ENCODE measurements at places on chromosomes 11 and 22. TPM values are rescaled to one million over a fixed set of nuclear protein-coding genes. Genes with fewer than 3 reads are reported as not detected.

DNA sequence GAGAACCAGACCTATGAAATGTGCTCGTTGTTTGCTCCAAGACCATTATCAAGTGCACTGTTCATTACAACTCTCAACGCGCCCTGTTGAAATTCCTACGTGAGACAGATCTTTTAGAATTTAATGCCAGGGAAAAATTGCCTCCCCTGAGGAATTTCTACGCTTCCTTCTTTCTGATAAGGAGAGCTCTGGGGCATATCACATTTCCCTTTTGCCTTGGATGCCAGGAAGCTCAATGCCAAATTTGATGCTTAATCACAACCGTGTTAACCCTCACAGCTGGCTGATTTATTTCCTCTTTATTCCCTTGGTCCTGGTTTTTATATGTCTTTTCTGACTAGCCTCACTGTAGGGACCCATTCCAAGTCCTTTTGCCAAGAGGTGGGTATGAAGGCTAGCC is 109.4 kb downstream of the MICAL2 start:
- H3K4me1 ChIP-seq = peaks cover 80% of the 10 kb centered on the region
- peaks cover 82% of the 10 kb centered on the region for H3K36me3 ChIP-seq
- H3K27me3 ChIP-seq = no peaks in the 10 kb centered on the region
- no peak overlapping the region for H3K4me3 ChIP-seq
- H3K27ac ChIP-seq = peak overlapping the region; percentile 94
- no peak for DNase-seq

The DMC1 gene
- total RNA-seq = not detected

The ZBED4 gene
- total RNA-seq = 10.1 TPM

GRCh38 chr11:118907051-118908042 is 18.4 kb downstream of the BCL9L start:
- DNase-seq = no peak
- H3K4me3 ChIP-seq = no peak overlapping the region
- H3K36me3 ChIP-seq = peaks cover 50% of the 10 kb centered on the region
- peak overlapping the region; percentile 73 for H3K27ac ChIP-seq
- H3K27me3 ChIP-seq = no peaks in the 10 kb centered on the region

- no peaks in the 10 kb centered on the region for H3K36me3 ChIP-seq
- no peaks in the 10 kb centered on the region for H3K27me3 ChIP-seq
- DNase-seq = no peak
- H3K4me1 ChIP-seq = no peaks in the 10 kb centered on the region
These were observed 434.3 kb downstream of the RAB38 start for GRCh38 chr11:87740968-87741367.

DNA sequence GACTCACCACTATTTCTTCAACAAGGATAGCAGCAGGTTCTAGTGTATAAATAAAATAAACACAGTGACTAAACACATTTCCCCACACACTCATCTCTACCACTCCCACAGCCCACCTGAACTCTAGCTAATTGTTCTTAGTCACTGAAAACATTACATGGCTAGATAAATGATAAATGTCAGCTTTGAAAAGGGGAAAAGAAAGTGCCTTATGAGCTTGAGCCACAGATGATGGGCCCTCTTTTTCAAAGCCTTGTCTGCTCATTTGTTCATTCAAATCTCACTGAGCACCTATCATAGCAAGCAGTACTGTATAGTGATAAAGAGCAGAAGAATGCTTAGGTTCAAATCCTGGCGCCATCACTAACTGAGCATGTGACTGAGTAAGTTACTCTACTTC is 58.3 kb downstream of the SIK3 start:
- DNase-seq = no peak
- no peak overlapping the region for H3K27ac ChIP-seq
- H3K27me3 ChIP-seq = no peaks in the 10 kb centered on the region
- H3K4me3 ChIP-seq = no peak overlapping the region
- peaks cover 10% of the 10 kb centered on the region for H3K4me1 ChIP-seq
- H3K36me3 ChIP-seq = no peaks in the 10 kb centered on the region

GRCh38 chr11:124644426-124645280 is 22.0 kb downstream of the TBRG1 start:
- peak overlapping the region; percentile 52 for H3K4me3 ChIP-seq
- H3K27ac ChIP-seq = peak overlapping the region; percentile 85
- no peaks in the 10 kb centered on the region for H3K36me3 ChIP-seq
- peak; percentile 79 for DNase-seq

DNA sequence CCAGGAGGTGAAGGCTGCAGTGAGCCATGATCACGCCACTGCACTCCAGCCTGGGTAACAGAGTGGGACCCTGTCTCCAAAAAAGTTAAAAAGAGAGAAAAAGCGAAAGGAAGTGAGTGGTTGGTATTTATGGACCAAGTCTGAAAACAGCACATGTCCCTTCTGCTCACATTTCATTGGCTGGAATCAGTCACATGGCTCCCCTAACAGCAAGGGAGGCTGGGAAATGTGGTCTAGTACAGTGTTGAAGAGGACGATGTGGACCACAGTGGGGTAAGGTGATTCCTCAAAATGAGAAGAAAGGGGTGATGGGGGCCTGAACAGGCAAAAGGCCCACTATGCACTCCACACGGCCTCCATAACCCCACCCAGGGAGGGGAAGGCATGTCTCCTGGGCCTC is 32.5 kb upstream of the SMTN start:
- no peaks in the 10 kb centered on the region for H3K36me3 ChIP-seq
- H3K4me3 ChIP-seq = no peak overlapping the region
- no peak for DNase-seq
- H3K4me1 ChIP-seq = peaks cover 27% of the 10 kb centered on the region
- no peaks in the 10 kb centered on the region for H3K27me3 ChIP-seq
- H3K27ac ChIP-seq = no peak overlapping the region

DNA sequence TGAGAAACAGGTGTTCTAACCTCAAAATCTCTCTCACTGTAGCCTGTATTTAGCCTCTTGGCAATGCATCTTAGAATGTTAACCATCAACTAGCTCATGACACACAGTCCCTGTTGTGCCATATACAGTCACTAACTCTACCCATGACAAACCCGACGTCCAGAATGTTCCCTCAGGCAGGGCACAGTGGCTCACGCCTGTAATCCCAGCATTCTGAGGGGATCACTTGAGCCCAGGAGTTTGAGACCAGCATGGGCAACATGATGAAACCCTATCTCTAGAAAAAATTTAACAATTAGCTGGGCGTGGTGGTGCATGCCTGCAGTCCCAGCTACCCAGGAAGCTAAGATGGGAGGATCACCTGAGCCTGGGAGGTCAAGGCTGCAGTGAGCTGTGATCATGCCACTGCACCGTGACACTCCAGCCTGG is 18.2 kb upstream of the CCDC34 start:
- no peaks in the 10 kb centered on the region for H3K27me3 ChIP-seq
- peaks cover 16% of the 10 kb centered on the region for H3K36me3 ChIP-seq
- no peak overlapping the region for H3K27ac ChIP-seq

DNA sequence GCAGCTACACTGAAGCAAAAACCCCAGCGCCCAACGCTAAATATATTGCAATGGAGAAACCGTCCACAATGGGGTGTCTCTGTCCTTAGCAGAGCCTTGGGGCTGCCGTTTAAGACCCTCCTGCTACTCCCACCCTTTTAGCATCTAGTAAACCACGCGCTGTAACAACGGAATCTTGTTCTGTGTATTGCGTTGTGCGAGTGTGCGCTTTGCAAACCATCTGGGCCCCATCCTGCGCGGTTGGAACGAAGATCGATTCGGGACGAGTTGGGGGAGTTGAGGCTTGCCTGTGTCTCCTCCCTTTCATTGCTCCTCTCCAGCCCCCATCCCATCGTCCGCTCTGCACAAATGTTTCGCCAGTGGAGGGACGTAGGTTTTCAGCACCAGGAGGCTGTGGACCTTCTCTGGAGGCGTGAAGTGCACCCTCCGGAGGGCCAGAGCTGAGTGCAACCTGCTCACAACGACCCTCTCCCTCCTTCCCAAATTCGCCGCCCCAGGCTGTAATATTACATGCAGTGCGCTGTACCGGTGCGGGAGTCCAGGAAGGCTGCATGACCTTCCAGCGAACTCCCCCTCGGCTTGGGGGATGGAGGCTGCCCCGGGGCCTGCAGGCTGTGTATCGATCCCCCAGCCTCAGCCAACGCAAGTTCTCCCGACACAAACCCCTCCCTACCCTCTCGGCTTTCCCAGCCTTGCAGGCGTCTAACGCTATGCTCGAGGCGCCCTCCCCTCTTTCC is 1.6 kb upstream of the KMT2A start:
- H3K27ac ChIP-seq = peak overlapping the region; percentile 96
- H3K4me1 ChIP-seq = peaks cover 3% of the 10 kb centered on the region
- H3K36me3 ChIP-seq = no peaks in the 10 kb centered on the region
- peak overlapping the region; percentile 91 for H3K4me3 ChIP-seq

DNA sequence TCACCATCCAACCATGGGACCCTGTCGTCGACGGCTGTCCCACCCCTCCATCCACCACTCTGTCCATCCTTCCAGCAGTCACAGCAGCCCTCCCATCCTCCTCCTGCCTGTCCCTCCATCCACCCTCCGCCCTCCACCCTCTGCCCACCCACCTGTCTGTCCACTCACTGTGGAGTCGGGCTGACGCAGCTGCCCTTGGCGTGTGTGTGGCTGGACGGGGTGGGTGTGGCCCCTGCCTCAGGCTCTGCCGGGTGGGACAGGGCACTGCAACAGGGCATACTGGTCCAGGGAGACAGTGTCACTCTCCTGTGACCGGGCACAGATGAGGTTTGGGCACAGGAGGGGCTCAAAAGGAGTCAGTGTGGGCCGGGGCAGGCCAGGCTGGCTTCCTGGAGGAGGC is 1.9 kb downstream of the PKP3 start:
- no peak for DNase-seq
- no peak overlapping the region for H3K27ac ChIP-seq
- peaks cover 19% of the 10 kb centered on the region for H3K27me3 ChIP-seq
- H3K4me1 ChIP-seq = peaks cover 8% of the 10 kb centered on the region
- no peak overlapping the region for H3K4me3 ChIP-seq

DNA sequence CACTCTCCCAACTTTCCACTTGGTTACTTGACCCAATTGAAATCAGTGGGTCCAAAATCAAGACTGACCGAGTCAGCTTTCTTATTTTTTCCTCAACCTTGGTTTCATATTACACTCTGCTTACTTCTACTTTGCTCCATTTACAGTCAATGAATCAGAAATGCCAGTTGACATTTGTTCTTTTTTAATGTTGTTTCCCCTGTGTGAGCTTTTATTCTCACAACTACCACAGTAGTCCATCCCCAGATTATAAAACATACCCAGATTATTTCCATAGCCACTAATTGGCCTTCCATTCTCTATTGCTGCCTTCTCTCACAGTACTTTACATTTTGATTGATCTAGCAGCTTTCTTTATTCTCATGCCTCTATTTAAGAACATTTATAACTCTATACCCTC is 50.0 kb downstream of the DNAJC24 start:
- DNase-seq = no peak
- no peak overlapping the region for H3K27ac ChIP-seq
- H3K4me1 ChIP-seq = no peaks in the 10 kb centered on the region
- no peak overlapping the region for H3K4me3 ChIP-seq
- H3K27me3 ChIP-seq = no peaks in the 10 kb centered on the region

DNA sequence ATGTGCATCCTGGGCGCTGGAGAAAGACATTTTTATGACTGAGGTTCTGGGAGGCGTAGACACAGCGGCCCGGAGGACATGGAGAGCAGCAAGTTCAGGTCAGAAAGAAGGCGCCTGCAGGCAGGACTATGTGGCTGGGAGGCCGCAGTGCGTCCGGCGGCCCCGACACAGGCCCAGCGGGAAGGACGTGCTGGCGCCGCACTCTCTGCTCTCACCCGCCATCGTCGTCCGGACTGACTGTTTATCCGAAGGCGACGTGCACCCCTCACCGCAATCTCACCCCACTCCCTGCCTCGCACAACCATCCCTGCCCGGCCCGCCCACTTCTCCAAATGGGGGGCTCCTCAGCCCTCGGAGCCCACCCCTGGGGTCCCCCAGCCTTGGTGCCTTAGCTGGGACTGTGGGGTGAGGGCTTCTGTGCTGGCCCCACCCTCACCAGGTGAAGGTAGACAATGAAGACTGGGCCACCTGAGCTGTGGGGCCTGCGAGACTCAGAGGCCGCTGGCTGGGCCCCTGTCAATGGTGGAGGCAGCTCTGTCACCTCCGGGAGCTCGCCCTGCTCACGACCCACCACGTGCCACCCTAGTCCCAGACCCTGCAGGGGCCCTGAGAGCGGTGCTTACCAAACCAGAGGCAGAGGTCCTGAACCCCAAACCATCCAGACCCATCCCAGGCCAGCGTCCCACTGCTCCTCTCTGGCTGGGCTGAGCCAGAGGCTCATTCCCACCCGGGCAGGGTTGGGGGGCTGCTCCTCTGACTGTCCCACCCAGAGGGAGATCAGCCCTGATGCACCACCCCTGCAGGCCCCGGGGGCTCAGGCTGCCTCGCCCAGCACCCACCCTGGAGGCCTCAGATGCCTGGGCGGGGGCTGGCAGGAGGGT is 16.2 kb upstream of the MUC5B start:
- no peak for DNase-seq
- no peaks in the 10 kb centered on the region for H3K27me3 ChIP-seq
- no peak overlapping the region for H3K4me3 ChIP-seq
- H3K27ac ChIP-seq = no peak overlapping the region

The CATSPER1 gene
- not detected for total RNA-seq

- no peaks in the 10 kb centered on the region for H3K4me1 ChIP-seq
- DNase-seq = no peak
- H3K36me3 ChIP-seq = no peaks in the 10 kb centered on the region
- no peak overlapping the region for H3K27ac ChIP-seq
These were observed 89.2 kb downstream of the PLEKHA7 start for GRCh38 chr11:16924826-16925560.

DNA sequence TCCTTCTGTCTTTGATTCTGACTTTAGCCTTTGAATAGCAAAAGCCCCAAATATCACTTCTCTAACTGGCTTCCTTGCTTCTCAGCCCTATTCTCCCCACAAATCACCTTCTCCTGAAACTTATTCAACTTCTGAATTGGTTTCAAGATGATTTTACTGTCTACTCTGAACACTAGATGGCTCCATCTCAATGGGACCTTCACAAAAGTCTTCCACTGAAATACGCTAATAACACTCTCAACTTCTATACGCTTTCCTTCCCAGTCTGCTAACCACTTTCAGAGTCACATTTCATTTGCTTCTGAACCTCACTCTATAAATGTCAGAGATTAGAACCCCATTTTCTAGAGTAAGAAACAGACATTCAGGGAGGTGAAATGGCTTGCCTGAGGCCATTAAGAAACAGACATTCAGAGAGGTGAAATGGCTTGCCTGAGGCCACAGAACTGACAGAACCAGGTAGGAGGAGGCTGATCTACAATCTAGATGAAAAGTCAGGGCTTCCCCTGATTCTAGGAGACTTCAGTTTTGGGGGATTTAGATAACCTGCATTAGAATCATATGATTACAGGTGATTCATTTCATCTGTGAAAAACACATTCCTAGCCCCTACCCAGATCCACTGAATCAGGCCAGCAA is 20.6 kb downstream of the MORC2 start:
- DNase-seq = no peak
- peaks cover 22% of the 10 kb centered on the region for H3K36me3 ChIP-seq
- no peaks in the 10 kb centered on the region for H3K27me3 ChIP-seq
- peaks cover 21% of the 10 kb centered on the region for H3K4me1 ChIP-seq
- peak overlapping the region; percentile 10 for H3K4me3 ChIP-seq
- H3K27ac ChIP-seq = peak overlapping the region; percentile 96

- H3K27me3 ChIP-seq = no peaks in the 10 kb centered on the region
- peaks cover 54% of the 10 kb centered on the region for H3K4me1 ChIP-seq
- peak overlapping the region; percentile 48 for H3K4me3 ChIP-seq
- DNase-seq = peak; percentile 81
These were observed 20.3 kb upstream of the MALAT1 start for GRCh38 chr11:65478388-65479183.

The NLRP14 gene
- not detected for total RNA-seq

Data from ascending aorta (tissue), 2 donors.